ENCODE measurements at places on chromosomes 16 and 17. TPM values are rescaled to one million over a fixed set of nuclear protein-coding genes. Genes with fewer than 3 reads are reported as not detected.
A peak's percentile ranks its signal among the peaks of the same experiment; 100 is the strongest.

GRCh38 chr17:49508061-49508865 lies 13.2 kb downstream of the NGFR start:
- H3K36me3 ChIP-seq: peaks cover 4% of the 10 kb centered on the region
- no peak for DNase-seq
- H3K27ac ChIP-seq: no peak overlapping the region
- no peak overlapping the region for H3K4me3 ChIP-seq
- H3K4me1 ChIP-seq: peaks cover 27% of the 10 kb centered on the region
- peaks cover 30% of the 10 kb centered on the region for H3K27me3 ChIP-seq

DNA sequence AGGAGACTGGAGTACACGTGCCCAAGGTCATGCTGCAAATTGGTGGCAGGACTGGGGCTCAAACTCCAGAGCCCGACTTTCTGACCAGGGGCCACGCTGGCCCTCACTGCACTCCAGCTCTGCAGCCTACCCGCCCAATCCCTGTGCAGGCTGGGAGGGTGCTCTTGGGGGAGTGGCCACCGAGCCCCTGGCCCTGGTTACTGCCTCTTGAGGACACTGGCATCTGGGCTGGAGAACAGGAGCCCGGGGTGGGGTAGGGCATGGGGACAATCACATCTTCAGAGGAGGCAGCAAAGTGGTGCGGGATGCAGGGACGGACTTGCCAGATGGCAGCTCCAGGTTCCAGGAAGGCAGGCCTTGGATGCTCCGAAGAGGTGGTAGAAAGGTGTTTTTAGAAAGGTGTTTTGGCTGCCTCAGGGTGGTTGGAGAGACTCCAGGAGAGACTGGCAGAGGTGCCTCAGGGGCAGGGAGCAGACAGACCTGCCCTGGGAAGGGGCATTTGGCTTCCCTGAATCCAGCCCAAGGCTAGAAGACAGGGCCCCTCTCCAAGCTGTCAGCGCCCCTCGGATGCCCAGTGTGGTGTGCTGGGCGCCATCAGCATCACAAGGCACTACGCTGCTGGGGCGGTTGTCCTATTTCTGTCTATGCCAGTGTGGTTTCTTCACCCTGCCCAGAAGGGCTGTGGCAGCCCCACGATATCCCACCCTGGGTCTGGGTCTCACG lies 220.6 kb downstream of the NTN1 start:
- no peaks in the 10 kb centered on the region for H3K27me3 ChIP-seq
- peaks cover 2% of the 10 kb centered on the region for H3K36me3 ChIP-seq
- DNase-seq: no peak
- no peak overlapping the region for H3K4me3 ChIP-seq
- no peak overlapping the region for H3K27ac ChIP-seq

- H3K27ac ChIP-seq: peak overlapping the region; percentile 8
- no peaks in the 10 kb centered on the region for H3K36me3 ChIP-seq
- DNase-seq: no peak
- H3K27me3 ChIP-seq: peaks cover 3% of the 10 kb centered on the region
- no peak overlapping the region for H3K4me3 ChIP-seq
Observed at GRCh38 chr17:59287452-59287851, 44.0 kb upstream of the YPEL2 start.

Gene ROGDI
- total RNA-seq: 16.1 TPM

Gene CACNG4
- 5.6 TPM for total RNA-seq

All from osteocyte (in vitro differentiated cells).